Inflammatory macrophage (primary cell): ENCODE measurements at places on chromosomes 12 and 14.
A peak's percentile ranks its signal among the peaks of the same experiment; 100 is the strongest.

DNA sequence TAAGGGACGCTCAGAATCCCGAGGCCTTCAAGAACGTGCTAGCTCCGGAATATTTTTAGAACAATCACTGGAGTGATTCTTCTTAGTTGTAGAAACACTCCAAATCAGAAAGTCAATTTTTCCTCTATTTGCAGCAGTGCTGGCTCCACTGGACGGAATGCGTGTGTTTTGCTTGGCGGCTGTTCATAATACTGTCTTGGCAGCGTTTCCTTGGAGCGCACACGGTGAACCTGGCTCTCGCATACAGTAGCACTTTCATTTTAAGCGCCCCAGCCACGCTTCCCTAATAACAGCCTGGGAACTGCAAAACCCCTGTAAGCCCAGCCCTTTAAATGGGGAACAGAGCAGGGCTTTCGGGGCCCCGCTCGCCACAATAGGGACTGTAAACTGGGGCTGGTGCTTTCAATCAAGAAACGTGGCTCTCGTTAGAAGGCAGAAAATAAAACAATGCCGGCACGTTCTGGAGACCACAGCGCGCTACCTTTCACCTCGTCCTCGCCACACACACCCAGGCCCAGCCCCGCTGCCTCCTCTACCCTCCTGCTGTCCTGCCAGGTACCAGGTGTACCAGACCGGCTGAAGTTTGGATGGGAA, 79.9 kb downstream of the BCL11B start:
- no peak for DNase-seq

DNA sequence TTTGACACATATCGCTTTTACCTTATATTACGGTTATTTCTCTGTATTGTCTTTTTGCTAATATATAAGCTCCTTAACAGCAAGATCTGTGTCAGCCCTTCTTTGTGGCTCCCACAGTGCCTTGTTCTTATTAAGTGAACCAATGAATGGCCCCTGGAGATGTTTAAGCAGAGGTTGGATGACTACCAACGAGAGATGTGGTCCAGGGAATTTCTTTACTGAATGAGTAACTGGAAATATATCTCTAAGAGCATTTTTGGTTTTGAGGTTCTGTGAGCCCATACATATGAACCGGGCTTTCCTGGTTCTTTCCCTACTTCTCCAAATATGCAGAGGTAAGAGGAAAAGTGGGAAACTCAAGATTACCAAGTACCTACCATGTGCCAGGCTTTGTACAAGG, 23.5 kb downstream of the CALCOCO1 start:
- no peak for DNase-seq

- no peak for DNase-seq
These were observed 23.8 kb downstream of the ST8SIA1 start for GRCh38 chr12:22310709-22311108.

DNA sequence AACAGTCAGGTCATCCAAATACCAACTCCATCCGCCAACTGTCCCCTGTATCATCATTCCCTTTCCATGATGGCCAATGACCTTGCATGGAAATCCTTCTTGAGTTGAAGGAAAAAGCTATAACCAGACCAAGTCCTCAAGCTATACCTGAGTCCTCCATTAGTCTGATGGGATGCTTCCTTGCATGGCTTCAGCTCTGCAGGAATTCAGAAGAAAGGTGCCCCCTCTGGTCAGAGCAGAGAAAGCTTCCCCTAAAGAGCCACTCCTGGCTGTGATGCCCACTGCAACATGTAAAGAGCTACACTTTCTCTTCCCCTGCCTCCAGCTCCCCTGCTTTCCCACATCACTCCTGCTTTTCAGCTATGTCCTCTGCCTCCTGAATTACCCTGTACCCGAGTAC, 43.1 kb upstream of the FKBP4 start:
- no peak for DNase-seq

- DNase-seq: no peak
These were observed 58.8 kb downstream of the TRMT5 start for GRCh38 chr14:60922050-60922449.

- no peak for DNase-seq
These were observed 67.4 kb downstream of the DAD1 start for GRCh38 chr14:22521449-22522239.

DNA sequence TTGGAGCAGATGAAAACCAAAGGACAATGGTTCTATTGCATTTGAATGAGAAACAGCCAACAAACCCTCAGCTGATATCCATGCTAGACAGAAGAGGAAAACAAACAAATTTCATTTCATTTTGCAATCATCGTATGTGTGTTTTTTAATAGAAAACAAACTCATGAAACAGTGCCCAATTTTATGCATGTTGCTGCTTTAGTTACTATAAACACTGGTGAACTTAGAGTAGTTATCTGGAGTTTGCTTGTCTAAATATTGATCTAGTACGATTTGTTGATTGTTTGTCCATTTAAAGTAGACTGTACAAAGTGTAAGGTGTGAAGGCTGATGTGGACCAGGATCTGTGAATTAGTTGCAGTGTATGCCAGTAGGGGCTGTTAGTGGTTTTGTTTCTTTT, 166.6 kb downstream of the KITLG start:
- DNase-seq: no peak

GRCh38 chr12:31470459-31470858, 120.5 kb downstream of the DENND5B start:
- DNase-seq: no peak

GRCh38 chr12:66352197-66352596, 49.9 kb downstream of the HELB start:
- DNase-seq: peak; percentile 61
